ENCODE measurements at places on chromosomes 3 and 15. TPM values are rescaled to one million over a fixed set of nuclear protein-coding genes. Genes with fewer than 3 reads are reported as not detected.

The CSPG4 gene
- total RNA-seq = 258 TPM

The POU1F1 gene
- not detected for total RNA-seq

The RETNLB gene
- total RNA-seq = not detected

GRCh38 chr15:32099097-32099785, 68.9 kb downstream of the CHRNA7 start:
- H3K27me3 ChIP-seq = no peaks in the 10 kb centered on the region
- H3K4me1 ChIP-seq = no peaks in the 10 kb centered on the region
- H3K36me3 ChIP-seq = no peaks in the 10 kb centered on the region
- DNase-seq = no peak
- H3K27ac ChIP-seq = no peak overlapping the region

GRCh38 chr3:111747490-111747889, 111.6 kb upstream of the PHLDB2 start:
- no peaks in the 10 kb centered on the region for H3K4me1 ChIP-seq
- no peaks in the 10 kb centered on the region for H3K27me3 ChIP-seq
- no peak overlapping the region for H3K4me3 ChIP-seq
- H3K36me3 ChIP-seq = no peaks in the 10 kb centered on the region
- H3K27ac ChIP-seq = no peak overlapping the region

DNA sequence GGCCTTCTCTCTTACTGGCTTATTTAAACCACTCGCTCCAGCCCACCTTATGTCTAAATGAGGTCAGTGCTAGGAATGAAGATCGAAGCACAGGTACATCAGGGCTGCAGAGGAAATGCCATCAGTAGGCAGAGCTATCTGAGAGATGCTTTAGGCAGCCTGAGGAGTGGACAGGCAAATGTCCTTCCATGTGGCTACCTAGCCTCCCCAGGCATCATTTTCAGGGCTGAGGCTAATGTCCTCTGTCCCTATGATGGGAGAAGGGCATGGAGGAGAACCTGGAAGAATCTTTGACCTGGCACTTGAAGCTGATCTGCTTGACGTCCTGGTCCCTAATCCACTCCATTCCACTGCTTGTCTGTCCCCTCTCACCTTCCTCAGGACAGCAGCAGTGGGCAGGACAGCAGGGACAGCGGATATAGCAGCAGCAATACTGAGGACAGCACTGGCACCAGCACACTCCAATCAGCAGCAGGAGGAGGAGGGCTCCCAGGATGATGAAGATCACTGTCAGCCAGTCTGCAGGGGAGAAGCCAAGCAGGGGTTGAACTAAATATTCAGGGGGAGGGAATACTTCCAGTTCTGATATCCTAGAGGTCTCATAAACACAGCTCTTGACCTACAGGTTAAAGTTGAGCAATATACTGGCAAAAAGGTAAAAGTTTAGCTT, 21.0 kb downstream of the ILDR1 start:
- no peak overlapping the region for H3K27ac ChIP-seq
- H3K36me3 ChIP-seq = no peaks in the 10 kb centered on the region
- H3K4me3 ChIP-seq = no peak overlapping the region
- DNase-seq = no peak
- H3K27me3 ChIP-seq = no peaks in the 10 kb centered on the region
- H3K4me1 ChIP-seq = no peaks in the 10 kb centered on the region

DNA sequence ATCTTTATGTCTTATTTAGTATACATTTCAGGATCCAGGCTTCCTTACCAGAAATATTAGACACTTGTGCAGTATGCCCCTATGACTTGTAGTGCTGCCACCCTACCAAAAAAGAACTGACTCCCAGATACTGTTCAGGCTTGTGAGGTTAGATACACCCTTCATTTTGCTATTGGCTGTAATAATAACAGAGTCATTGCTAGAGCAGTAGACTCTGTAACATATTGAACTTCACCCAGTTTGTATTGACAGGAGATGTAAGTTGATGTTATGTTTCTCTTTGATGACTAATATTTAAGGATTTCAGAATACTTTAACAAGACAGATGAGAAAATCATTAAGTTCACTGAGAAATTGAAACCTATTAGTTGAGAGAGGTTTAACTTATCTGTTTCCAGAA, 32.9 kb downstream of the RNF111 start:
- no peaks in the 10 kb centered on the region for H3K27me3 ChIP-seq
- peaks cover 14% of the 10 kb centered on the region for H3K36me3 ChIP-seq
- DNase-seq = no peak
- no peak overlapping the region for H3K27ac ChIP-seq
- H3K4me3 ChIP-seq = no peak overlapping the region
- no peaks in the 10 kb centered on the region for H3K4me1 ChIP-seq

DNA sequence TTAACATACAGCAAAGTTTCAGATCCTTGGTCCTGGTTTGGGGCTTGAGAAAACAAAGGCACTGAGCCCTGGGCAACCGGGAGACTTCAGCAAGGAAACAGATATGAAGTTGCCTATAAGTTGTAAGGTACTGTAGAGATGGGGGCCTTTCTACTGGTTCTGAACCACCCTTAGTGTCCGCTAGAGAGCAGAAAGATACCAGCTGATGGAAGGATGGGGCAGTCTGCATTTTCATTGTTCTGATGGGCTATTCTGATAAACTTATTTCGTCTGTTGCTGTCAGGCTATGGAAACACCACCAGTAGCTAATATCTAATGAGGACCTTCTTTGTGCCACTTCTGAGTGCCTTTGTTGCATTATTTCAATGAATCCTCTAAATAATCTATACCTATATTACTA, 38.7 kb downstream of the FGD5 start:
- no peak overlapping the region for H3K4me3 ChIP-seq
- no peaks in the 10 kb centered on the region for H3K36me3 ChIP-seq
- no peak overlapping the region for H3K27ac ChIP-seq
- no peaks in the 10 kb centered on the region for H3K27me3 ChIP-seq
- H3K4me1 ChIP-seq = no peaks in the 10 kb centered on the region

Measured in ascending aorta (tissue), 2 donors.